ENCODE measurements at places on chromosomes 1 and 21.

DNA sequence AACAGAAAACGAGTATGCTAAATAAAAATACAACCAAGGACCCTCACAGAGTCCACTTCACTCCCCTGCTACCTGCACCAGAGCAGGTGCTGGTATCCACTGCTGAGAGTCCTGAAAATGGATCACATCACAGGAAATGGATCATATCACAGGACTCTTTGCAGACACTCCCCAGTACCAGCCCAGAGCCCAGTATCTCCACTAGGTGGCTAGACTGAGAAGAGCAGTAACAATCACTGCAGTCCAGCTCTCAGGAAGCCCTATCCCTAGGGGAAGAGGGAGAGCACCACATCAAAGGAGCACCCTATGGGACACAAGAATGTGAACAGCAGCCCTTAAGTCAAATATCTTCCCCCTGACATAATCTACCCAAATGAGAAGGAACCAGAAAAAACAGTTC is 28.0 kb downstream of the AGBL4 start:
- DNase-seq, result no peak

DNA sequence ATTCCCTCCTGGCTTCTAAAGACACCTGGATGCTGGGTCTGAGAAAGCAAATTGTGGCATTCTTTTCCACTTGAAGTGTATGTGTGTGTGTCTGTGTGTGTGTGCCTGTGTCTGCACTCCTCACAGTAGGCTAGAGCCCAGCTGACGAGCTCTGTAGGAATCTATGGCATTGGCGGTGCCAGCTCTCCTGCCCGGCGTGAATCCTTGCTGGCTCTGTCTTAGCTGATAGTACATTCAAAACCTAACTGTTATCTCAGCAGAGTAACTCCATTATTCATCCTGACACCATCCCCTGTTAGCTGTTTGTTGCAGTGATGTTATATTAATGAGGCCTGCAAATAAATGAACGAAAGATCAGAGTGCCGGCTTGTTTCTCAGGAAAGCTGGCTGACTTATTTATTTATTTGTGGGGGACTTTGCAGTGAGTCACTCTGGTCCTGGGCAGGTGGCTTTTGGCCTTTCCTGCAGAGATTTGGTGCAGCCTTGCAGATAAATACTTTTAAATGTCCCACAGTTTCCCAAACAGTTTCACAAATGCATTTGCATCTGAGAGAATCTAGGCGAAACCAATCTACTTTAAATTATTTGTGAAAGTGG is 160.6 kb upstream of the CD34 start:
- peak; percentile 22 for DNase-seq

- DNase-seq, result peak; percentile 66
Measured at GRCh38 chr1:50422946-50423669, at the start of gene DMRTA2. DMRTA2 (minus strand) TSS chr1:50423443; CDS start chr1:50421536, 1,907 bp downstream.

GRCh38 chr1:209704584-209704983 is at the start of gene HSD11B1:
HSD11B1 (plus strand) TSS chr1:209704846; CDS start chr1:209704943, 97 bp downstream.
- DNase-seq, result peak; percentile 14

Data from H4 (cell line).